GOT3 (cell line): ENCODE measurements at places on chromosomes 4 and X.

- no peak for DNase-seq
Observed at GRCh38 chr4:85419103-85419502, 55.8 kb upstream of the ARHGAP24 start.

DNA sequence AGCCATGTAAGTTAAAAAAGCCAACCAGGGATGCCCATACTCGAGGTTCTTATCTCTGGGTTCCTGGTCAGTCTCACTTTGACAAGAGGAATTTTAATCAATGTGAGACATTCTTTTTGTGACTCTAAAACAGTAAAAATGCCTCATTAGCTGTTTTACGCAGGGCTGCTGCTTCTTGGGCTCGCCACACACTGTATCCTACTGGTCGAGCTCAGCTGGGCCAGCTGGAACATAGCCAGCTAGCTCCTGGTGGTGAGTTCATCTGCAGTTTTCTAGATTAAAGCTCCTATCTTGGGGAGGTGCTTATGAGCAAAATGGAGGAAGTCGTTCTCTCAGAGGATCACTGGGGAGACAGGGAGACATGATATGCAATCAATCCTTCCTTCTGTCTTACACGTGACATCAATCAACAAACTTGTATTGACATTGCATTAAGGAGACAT is 55.9 kb upstream of the LEF1 start:
- DNase-seq: no peak

DNA sequence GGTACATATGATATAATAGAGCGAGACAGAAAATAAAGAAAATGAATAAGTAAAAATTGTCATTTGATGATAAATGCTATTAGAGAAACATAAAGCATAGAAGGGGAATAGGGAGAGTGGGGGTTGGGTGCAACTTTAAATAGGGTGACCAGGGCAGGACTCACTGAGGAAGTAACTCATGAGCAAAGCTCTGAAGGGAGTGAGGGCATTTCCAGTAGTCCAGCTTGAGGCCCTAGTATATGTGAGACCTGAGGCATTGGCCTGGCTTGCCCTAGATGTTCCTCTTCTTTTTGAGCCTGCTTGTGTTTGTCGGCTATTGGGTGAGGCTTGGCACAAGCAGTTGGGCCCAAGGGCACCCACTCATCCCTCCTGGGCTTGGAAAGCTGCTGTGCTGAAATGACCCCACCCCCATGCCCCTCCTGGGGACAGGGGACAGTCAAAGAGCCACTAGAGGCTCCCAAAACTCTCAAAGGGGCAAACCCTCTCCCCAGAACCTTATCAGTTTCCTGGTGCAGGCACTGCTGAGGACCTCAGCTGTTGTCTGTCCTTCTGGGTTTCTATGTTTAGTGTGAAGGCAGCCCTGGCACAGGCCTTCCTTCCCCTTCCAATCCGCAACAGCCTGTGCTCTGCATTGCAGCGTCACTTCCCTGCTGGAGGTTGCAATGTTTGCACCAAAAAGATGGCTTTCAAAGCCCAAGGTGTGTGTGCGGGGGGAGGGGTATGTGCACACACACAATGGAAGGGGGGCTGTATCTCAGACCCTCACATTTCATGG is 40.1 kb downstream of the APLN start:
- no peak for DNase-seq

- no peak for DNase-seq
Observed at GRCh38 chr4:24840362-24840761, 45.0 kb downstream of the SOD3 start.

DNA sequence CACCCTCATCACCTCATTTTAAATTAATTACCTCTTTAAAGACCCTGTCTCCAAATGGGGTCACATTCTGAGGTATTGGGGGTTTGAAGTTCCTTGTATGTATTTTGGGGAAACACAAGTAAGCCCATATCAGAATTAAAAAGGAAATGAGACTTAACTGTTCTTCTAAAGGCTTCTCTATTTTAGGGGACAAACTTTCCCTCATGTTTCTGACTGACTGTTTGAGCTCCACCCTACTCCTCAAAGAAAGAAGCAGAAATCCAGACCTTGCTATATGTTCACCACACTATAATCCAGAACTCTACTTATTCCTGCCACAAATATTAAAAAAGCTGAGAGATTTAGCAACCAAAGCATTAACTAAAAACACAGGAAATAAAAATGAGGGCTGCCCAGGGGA is 258.8 kb downstream of the ARHGAP24 start:
- DNase-seq: no peak

- no peak for DNase-seq
Observed at GRCh38 chr4:139838811-139839210, 173.2 kb downstream of the MGST2 start.

GRCh38 chr4:79121875-79122358 is 182.7 kb upstream of the PAQR3 start:
- DNase-seq: no peak

GRCh38 chr4:153792618-153793247 is 3.9 kb upstream of the SFRP2 start:
- DNase-seq: no peak

GRCh38 chrX:109920325-109920724 is 82.6 kb upstream of the TMEM164 start:
- DNase-seq: no peak

DNA sequence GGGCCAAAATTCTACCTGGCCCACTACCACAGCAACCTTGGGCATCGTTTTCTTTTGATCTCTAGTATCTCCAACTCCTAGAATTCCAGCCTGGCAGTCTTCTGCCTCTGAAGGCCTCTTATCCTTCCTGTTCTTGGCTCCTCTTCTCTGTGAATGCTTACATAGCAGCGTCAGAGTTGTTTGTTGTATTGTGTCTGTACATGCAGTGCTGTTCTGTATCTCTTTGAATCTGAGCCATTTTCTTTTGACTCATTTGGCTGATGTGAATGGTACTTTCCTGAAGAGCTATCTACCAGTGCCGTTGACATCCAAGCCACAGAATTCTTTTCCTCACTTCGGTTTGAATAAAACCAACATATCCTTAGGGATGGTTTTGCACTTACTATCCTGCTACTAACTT is 79.2 kb downstream of the TMEM164 start:
- no peak for DNase-seq

DNA sequence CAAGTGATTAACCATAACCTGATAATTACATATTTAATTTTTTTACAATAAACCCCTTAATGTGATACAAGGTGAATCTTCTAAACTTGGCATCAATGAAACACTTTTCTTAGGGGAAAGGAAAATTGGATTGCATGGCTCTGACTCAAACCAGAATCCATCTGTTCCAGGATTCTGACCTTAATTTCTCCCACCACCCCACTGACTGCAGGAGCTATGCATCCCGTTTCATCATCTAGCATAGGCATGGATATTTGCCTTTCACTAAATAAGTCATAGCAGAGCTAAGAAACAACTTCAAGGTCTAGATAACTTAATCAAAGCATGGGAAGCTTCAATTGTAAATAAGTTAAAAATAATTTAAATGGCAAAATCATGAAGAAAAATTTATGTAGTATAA is 156.3 kb downstream of the BTC start:
- no peak for DNase-seq

DNA sequence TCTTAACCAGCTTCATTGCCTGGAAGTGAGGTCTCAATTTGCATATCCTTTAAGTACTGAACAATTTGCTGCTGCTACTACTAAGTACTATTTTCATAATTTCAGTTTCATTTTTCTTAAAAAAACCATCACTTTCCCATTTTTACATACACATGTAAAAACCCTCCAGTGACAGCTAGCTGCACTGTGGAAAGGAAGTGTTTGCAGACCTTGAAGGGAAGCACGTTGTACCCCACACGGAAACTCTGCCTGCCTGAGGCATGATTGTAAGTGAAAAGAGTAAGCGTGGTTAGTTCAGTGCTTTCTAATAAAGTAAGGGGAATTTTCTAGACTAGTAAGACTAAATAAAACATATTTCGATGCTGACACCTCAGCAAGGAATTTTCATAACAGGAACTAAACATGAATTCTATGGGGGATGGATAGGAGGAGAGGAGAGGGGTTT is 103.6 kb downstream of the RAPGEF2 start:
- DNase-seq: no peak

GRCh38 chr4:150178161-150178560 is 99.9 kb downstream of the DCLK2 start:
- no peak for DNase-seq

DNA sequence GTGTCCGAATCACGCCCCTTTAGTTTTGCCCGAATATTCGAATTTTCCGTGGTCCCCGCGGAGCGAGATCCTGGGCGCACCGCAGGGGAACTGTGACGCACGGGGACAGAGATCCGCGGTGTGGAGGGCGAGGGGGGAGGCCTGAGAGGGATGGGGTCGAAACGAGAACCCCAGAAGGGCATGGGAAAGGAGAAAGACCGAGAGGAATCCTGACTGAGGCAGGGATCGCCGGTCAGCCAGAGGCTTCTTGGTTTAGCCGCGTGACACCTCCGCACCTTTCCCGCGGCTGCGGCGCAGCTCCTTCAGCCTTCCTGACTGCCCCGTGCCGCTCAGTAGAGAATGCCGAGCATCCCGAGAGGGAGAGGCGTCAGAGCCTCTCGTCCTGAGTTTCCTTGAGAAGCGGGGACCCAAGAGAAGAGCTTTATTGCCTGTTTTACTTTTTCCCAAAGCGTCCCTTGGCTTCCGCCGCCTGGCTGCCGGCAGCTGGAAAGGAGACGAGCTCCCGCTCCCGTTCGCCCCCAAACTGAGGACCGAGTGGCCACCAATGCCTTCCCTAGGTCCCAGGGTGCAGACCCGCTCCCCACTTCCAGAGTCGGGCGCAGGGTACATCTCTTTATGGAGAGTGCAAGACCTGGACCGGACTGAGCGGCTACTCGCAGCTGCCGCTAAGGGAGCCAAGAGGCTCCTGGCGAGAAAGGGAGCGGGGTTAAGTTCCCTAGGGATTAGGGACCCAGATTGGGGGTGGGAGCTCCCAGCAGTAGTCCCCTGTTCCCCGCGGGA is 911 bp upstream of the GPR50 start:
- no peak for DNase-seq

GRCh38 chrX:137032341-137032694 is 1.5 kb downstream of the GPR101 start:
- no peak for DNase-seq

GRCh38 chr4:167290678-167291077 is 56.4 kb upstream of the SPOCK3 start:
- no peak for DNase-seq

- no peak for DNase-seq
Observed at GRCh38 chrX:119762718-119763117, 4.3 kb downstream of the SOWAHD start.

GRCh38 chrX:144612076-144612475 is 635.2 kb upstream of the SPANXN1 start:
- no peak for DNase-seq

DNA sequence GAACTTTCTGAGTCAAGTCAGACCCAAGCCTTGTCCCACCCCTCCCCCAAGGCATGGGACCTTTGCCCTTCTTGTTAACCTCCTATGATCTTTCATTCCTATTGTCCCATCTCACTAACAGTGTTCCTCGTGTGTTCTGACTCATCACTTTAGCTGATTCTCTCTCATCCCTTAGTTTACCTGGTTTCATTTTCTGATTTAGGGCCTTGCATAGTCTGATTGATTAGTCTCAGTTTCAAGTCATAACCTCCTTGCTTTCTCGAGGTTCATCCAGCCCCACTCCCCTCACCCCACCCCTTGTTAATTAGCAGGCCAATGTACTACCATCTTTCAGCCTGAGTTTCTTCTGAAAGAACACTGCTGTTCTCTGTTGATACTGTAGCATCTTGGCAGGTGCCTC is 517.4 kb downstream of the RPA4 start:
- no peak for DNase-seq

GRCh38 chrX:27519226-27519625 is 56.1 kb upstream of the PPP4R3C start:
- DNase-seq: no peak

DNA sequence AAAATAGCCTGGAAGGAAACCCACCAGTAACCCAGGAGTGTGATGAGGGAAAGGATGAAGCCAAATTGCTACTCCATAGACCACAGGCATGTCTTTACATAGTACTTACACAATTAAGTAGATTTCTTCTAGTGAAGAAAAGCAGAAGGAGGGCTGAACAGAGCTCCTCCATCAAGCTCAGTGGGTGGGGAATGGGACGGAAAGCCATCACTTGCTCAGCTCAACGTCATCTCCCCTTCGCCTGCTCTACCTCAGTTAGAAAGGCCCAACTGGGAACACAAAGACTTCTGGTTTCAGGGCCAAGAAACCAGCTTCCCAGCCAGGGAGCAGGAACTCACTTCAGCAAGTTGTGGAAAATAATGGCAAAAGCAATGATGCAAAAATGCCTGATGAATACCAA is 36.6 kb downstream of the ADGRG2 start:
- DNase-seq: no peak

GRCh38 chr4:152643153-152644035 is 36.4 kb downstream of the TMEM154 start:
- DNase-seq: no peak
